ENCODE measurements at places on chromosomes 4 and X. TPM values are rescaled to one million over a fixed set of nuclear protein-coding genes. Genes with fewer than 3 reads are reported as not detected.
A peak's percentile ranks its signal among the peaks of the same experiment; 100 is the strongest.

BST1 gene
- total RNA-seq = 9.2 TPM

GNPDA2 gene
- total RNA-seq = 11.6 TPM

P2RY8 gene
- total RNA-seq = 4.0 TPM

DNA sequence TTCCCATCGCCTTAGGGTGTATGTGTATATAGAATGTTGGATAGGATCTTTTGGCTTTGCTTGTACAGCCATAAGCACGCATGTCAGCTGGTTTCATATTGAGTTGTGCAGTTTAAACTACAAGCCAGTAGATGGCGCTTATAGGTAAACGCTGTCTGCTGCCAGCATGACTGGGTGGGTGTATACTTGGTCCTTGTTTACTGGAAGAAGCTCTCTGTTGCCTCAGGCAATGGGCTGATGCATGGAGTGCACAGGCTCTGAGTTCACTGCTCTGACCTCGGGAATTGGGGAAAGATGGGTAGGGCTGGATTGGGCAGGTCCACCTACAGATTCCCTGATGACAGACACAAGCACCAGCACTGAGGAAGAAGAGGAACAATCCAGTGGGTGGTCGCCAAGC is 831.5 kb downstream of the STIM2 start:
- no peaks in the 10 kb centered on the region for H3K4me1 ChIP-seq
- H3K36me3 ChIP-seq = no peaks in the 10 kb centered on the region
- H3K27ac ChIP-seq = no peak overlapping the region
- no peak for DNase-seq
- H3K4me3 ChIP-seq = no peak overlapping the region

DNA sequence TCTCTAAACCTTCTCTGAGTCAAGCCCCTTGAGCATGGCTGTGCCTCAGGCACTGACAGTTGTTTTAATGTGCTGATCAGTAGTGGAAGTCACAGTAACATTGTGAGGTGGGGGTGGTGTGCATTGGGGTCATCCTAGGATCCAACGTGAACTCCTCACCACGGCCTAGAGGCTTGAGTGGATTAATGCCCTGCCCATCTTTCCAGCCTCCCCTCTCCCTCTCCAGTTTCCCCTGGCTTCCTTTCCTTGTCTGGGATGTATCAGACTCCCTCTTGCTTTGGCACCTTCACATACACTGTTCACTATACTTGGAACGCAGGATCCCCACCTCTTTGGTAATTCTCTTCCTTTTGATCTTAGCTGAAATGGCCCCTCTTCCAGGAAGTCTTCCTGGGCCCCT is 13.3 kb upstream of the PJA1 start:
- H3K27ac ChIP-seq = no peak overlapping the region
- no peaks in the 10 kb centered on the region for H3K4me1 ChIP-seq
- no peaks in the 10 kb centered on the region for H3K27me3 ChIP-seq
- no peak for DNase-seq

GRCh38 chr4:162645381-162645780 is 481.6 kb upstream of the FSTL5 start:
- no peak overlapping the region for H3K4me3 ChIP-seq
- H3K36me3 ChIP-seq = no peaks in the 10 kb centered on the region
- no peak overlapping the region for H3K27ac ChIP-seq
- peaks cover 4% of the 10 kb centered on the region for H3K4me1 ChIP-seq
- no peaks in the 10 kb centered on the region for H3K27me3 ChIP-seq

GRCh38 chr4:182938205-182938645 is 21.0 kb upstream of the DCTD start:
- DNase-seq = no peak
- no peaks in the 10 kb centered on the region for H3K27me3 ChIP-seq
- no peaks in the 10 kb centered on the region for H3K4me1 ChIP-seq
- H3K27ac ChIP-seq = no peak overlapping the region

GRCh38 chr4:52099860-52100461 is 48.9 kb downstream of the SPATA18 start:
- no peaks in the 10 kb centered on the region for H3K36me3 ChIP-seq
- H3K27ac ChIP-seq = peak overlapping the region; percentile 8
- H3K4me1 ChIP-seq = peaks cover 19% of the 10 kb centered on the region

DNA sequence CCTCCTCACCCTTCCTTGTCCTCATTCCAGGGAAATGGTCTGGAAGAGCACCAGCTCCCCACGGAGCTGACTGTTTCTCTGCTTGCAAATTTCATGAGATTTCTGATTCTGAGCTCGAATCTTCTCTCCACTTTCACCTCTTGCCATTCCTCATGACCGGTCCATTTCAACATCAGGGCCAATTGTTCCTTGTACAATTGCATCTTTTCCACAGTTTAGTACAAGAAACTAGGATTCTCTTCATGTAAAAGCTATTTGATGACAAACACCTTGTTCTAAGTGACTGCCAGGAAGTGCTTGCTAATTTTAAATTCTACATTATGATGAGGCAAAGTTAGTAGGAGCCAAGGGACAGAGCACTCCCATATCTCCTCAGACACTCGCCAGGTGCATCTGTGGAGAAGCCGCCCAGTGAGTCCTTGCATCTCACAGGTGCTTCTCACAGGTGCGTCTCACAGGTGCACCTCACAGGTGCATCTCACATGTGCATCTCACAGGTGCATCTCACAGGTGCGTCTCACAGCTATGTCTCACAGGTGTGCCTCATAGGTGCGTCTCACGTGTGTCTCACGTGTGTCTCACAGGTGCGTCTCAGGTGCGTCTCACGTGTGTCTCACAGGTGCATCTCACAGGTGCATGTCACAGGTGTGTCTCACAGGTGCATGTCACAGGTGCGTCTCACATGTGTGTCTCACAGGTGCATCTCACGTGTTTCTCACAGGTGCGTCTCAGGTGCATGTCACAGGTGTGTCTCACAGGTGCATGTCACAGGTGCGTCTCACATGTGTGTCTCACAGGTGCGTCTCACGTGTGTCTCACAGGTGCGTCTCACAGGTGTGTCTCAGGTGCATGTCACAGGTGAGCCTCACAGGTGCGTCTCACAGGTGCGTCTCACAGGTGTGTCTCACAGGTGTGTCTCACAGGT is 3.0 kb upstream of the PDE6B start:
- no peaks in the 10 kb centered on the region for H3K4me1 ChIP-seq
- H3K4me3 ChIP-seq = no peak overlapping the region
- H3K27ac ChIP-seq = no peak overlapping the region
- no peaks in the 10 kb centered on the region for H3K27me3 ChIP-seq

- no peak for DNase-seq
- H3K36me3 ChIP-seq = no peaks in the 10 kb centered on the region
- peaks cover 15% of the 10 kb centered on the region for H3K4me1 ChIP-seq
- no peak overlapping the region for H3K27ac ChIP-seq
Observed at GRCh38 chrX:22648281-22648680, 351.5 kb upstream of the DDX53 start.

- peaks cover 16% of the 10 kb centered on the region for H3K4me1 ChIP-seq
- no peak overlapping the region for H3K27ac ChIP-seq
- no peaks in the 10 kb centered on the region for H3K36me3 ChIP-seq
- no peaks in the 10 kb centered on the region for H3K27me3 ChIP-seq
- DNase-seq = no peak
- no peak overlapping the region for H3K4me3 ChIP-seq
Observed at GRCh38 chr4:173014113-173014558, 154.5 kb upstream of the GALNT7 start.

- H3K27ac ChIP-seq = peak overlapping the region; percentile 90
- no peaks in the 10 kb centered on the region for H3K36me3 ChIP-seq
- H3K27me3 ChIP-seq = no peaks in the 10 kb centered on the region
- DNase-seq = peak; percentile 46
- peak overlapping the region; percentile 74 for H3K4me3 ChIP-seq
- peaks cover 51% of the 10 kb centered on the region for H3K4me1 ChIP-seq
Observed at GRCh38 chr4:76585897-76586360, 150.9 kb downstream of the SHROOM3 start.

DNA sequence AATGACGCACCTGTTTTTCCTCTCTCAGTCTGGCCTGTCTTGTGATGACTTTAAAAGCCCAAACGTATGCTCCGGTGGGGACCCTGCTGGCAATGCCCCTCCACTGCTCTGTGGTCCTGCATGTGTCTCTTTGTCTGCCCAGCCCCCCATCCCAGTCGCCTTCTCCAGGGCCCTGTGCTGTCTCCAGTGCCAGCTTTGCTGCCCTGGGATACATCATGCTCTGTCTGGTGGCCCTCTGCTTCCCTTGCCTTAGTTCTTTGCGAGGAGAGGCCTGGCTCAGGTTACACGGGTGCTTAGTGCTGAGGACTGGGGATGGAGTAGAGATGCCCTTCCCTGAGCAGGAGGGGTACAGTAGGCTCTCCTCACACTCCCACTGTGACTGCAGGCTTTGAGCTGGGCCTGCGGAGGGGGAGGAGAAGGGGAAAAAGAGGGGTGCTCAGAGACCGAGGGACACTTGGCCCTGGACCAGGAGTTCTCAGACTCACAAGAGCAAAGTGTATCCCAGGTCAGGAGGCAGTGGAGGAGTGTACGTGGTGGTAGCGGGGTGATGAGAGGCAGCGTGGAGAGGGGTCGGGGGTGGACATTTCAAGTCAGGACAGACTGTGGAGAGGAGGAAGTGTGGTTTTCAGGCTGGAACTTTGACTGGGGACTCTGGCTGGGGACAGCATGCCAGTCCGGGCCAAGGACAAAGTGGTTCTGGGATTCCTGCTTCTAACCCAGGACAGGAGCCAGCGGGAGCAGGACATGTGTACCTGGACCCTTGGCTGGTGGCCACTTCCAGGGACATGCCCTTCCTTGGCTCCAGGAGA is 2.8 kb downstream of the APLN start:
- H3K36me3 ChIP-seq = no peaks in the 10 kb centered on the region
- H3K27me3 ChIP-seq = no peaks in the 10 kb centered on the region
- H3K27ac ChIP-seq = no peak overlapping the region
- no peak for DNase-seq

- H3K4me3 ChIP-seq = no peak overlapping the region
- DNase-seq = no peak
- no peaks in the 10 kb centered on the region for H3K27me3 ChIP-seq
- no peaks in the 10 kb centered on the region for H3K4me1 ChIP-seq
- no peaks in the 10 kb centered on the region for H3K36me3 ChIP-seq
- H3K27ac ChIP-seq = no peak overlapping the region
Observed at GRCh38 chrX:44795945-44796450, 47.8 kb upstream of the DUSP21 start.

- H3K36me3 ChIP-seq = no peaks in the 10 kb centered on the region
- H3K27me3 ChIP-seq = no peaks in the 10 kb centered on the region
- DNase-seq = no peak
- peaks cover 4% of the 10 kb centered on the region for H3K4me1 ChIP-seq
Observed at GRCh38 chrX:46572340-46572936, 1.1 kb upstream of the CHST7 start.

DNA sequence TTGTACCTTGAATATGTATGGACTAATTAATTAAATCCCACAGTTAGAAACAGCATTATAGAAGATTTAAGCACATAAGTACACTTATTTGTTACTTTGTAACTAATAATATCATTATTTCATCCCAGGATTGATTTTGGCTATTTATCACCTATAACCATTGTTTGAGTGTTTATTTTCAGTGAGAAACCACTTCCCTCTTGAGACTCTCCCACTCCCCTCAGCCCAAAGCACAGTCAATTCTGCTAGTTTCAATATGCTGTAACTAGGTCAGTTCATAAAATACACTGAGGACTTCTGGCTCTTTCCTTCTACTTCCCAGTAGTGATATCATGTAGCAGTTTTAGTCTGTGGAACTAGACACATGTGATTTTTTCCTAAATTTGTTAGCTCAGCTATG is 16.3 kb downstream of the OFD1 start:
- H3K27ac ChIP-seq = no peak overlapping the region
- H3K36me3 ChIP-seq = no peaks in the 10 kb centered on the region
- DNase-seq = no peak
- H3K4me1 ChIP-seq = no peaks in the 10 kb centered on the region
- no peak overlapping the region for H3K4me3 ChIP-seq
- H3K27me3 ChIP-seq = no peaks in the 10 kb centered on the region

GRCh38 chr4:161525121-161525520 is 638.7 kb downstream of the FSTL5 start:
- H3K27ac ChIP-seq = no peak overlapping the region
- DNase-seq = no peak
- H3K27me3 ChIP-seq = no peaks in the 10 kb centered on the region
- H3K4me1 ChIP-seq = no peaks in the 10 kb centered on the region
- no peaks in the 10 kb centered on the region for H3K36me3 ChIP-seq
- no peak overlapping the region for H3K4me3 ChIP-seq

DNA sequence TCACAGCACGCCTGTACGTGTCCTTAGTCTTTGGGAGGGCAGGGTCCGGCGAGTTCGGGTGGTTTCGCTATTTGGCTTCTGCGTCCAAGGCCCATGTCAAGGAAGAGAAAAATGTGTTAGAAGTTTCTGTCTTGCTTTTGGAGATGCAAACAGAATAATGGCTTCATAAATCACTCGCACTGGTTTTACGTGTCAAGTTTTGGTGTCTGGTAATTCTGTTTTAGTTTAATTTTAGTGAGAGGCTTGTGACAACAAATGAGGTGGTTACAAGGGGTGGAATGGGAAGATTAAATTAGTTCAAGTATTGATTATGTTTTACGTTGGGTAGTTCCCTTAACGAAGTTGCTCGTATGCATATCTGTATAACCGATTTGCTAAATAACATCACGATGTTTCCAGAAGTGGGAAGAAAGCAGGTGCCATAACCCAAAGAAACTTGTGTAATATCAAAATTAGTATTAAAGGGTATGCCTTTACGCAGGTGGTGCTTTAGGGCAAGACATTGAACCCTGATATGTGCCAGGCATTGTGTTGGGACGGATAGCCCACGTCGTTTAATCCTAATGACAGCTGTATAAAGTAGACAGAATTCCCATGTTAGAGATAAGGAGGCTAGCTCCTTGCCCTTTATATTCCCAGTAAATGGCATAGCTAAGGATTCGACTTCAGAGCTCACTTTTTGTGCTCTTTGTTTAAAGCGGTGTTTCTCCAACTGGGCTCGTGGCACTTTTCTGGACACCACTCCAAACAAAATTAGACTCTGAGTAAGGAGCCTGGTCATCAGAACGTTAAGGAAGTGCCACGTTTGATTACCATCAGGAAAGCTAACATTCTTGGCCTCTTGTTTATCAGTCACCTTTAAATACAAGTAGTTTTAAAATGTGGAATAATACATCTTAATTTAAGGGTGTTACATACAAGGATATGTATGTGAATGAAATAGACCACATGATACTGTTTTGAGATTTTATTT is 843 bp downstream of the RPL34 start:
- H3K4me3 ChIP-seq = peak overlapping the region; percentile 80
- H3K27me3 ChIP-seq = no peaks in the 10 kb centered on the region
- DNase-seq = no peak
- peaks cover 31% of the 10 kb centered on the region for H3K36me3 ChIP-seq
- peak overlapping the region; percentile 79 for H3K27ac ChIP-seq
- H3K4me1 ChIP-seq = peaks cover 18% of the 10 kb centered on the region

- peak overlapping the region; percentile 79 for H3K27ac ChIP-seq
- no peak overlapping the region for H3K4me3 ChIP-seq
- no peaks in the 10 kb centered on the region for H3K36me3 ChIP-seq
- DNase-seq = peak; percentile 25
Observed at GRCh38 chr4:85842540-85842939, 367.6 kb downstream of the ARHGAP24 start.

- H3K4me1 ChIP-seq = no peaks in the 10 kb centered on the region
- H3K36me3 ChIP-seq = no peaks in the 10 kb centered on the region
- no peak for DNase-seq
- no peak overlapping the region for H3K27ac ChIP-seq
- no peaks in the 10 kb centered on the region for H3K27me3 ChIP-seq
Observed at GRCh38 chrX:9088896-9089295, 55.0 kb upstream of the FAM9B start.

- no peaks in the 10 kb centered on the region for H3K4me1 ChIP-seq
- H3K27me3 ChIP-seq = no peaks in the 10 kb centered on the region
- H3K27ac ChIP-seq = no peak overlapping the region
- H3K36me3 ChIP-seq = no peaks in the 10 kb centered on the region
Observed at GRCh38 chrX:133857640-133858269, 127.6 kb downstream of the GPC3 start.
